Thoracic aorta (tissue), 2 donors: ENCODE measurements at places on chromosomes 4 and X.

- no peak for DNase-seq
Observed at GRCh38 chr4:128291096-128291495, 3.5 kb upstream of the PGRMC2 start.

- no peak for DNase-seq
Observed at GRCh38 chr4:75484190-75484589, 30.0 kb downstream of the RCHY1 start.

GRCh38 chrX:29242856-29243255 is 655.6 kb downstream of the IL1RAPL1 start:
- no peak for DNase-seq

- no peak for DNase-seq
Observed at GRCh38 chr4:18847249-18847890, 825.8 kb upstream of the LCORL start.

DNA sequence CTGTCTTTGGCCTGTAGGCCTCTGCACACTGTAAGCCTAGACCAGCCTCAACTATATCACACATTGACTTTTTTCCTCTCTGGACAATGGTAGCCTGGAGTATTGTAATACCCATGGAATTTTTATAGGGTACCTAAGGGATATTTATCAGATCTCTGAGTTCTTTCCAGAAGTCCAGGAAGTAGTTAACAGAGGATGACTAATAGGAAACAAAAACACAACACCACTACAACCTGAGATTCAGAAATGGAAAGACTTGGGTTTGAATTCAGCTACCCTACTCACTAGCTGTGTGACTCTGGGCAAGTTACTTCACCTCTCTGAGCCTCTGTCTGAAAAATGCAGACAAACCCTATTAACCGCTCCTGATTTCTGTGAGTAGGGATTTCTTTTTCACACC is 7.7 kb upstream of the STX18 start:
- DNase-seq = no peak

DNA sequence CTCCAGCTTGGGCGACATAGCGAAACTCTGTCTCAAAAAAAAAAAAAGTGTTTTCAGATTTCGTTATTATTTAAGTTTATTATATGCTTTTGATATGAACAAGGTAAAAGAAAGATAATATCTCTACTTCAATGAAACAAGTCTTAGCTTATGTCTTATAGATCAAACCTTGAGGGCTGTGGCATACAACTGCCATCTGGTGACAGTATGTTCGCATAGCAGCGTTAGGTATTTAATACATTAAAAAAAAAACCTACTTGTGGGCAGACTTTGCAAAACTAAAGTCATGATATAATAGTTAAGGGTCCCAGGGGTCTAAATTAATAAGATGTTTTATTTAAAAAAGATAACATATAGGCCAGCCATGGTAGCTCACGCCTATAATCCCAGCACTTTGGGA is 161.2 kb upstream of the AMOT start:
- no peak for DNase-seq

GRCh38 chr4:10032625-10033024 is 11.3 kb upstream of the SLC2A9 start:
- no peak for DNase-seq

DNA sequence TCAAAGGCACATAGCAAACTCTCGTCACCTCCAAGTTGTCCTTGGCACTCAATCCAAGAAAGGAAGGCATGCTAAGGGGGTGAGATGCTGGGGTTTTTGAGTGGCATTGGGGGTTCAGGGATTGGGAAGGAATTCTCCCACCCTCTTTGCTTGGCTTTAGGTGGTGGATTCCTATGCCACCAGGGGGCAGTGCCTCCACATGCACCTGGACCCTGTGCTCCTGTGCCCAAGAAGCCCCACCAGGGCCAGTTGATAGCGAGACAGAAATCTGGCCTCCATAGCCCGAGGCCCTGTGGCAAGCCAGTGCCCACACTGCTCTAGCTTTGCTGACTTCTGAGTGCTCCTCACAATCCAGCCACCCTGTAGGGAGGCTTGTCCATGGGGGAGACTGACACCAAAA is 2.0 kb upstream of the FATE1 start:
- no peak for DNase-seq
